Lower leg skin (tissue), 4 donors: ENCODE measurements at places on chromosomes 3 and 15. TPM values are rescaled to one million over a fixed set of nuclear protein-coding genes. Genes with fewer than 3 reads are reported as not detected.

Gene SOX2
- total RNA-seq: 3.3 TPM

Gene PAQR5
- total RNA-seq: 16.4 TPM

Gene ZCWPW2
- total RNA-seq: 0.29 TPM

GRCh38 chr3:168049367-168049974, 46.3 kb downstream of the GOLIM4 start:
- no peak for DNase-seq

Gene LDHAL6B
- not detected for total RNA-seq

DNA sequence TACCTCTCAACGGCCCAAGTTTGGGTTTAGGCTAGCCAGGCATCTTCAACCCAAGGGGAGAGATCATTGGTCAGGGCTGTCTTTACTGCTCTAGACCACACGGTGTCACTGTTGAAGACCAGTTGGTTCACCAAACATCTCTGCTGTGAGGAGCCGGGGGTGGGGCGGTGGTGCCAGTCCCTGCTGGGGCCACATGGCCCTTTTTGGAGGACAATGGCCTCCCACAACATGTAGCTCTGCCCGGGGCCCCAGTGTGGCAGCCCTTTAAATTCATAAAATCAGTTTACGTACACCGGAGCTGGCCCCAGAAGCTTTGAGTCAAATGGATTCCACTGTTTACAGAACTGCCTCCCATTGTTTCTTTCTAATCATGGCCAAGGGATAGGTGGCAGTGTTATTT, 19.1 kb upstream of the TM4SF18 start:
- DNase-seq: no peak

DNA sequence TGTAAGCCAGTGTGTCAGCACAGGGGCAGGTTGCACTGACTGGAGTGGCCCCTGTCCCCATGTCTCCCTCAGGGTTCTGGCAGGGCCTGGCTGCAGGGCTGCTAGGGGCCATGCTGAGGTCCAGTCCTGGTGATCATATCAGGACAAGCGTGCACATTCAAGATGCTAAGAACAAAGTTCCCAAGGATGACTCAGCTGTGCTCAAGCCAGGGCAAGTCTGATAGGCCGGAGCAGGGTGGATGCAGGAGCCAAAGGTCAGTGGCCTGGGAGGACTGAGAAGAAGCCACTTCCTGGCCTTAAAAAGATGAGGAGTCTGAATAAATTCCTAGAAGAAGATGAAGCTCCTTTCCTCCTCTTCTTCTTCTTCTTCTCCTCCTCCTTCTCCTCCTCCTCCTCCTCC, 353.2 kb downstream of the AGBL1 start:
- no peak for DNase-seq
